Suppressor macrophage treated with lipopolysaccharide for 4 hours (primary cell): ENCODE measurements at places on chromosomes 3 and 15.

DNA sequence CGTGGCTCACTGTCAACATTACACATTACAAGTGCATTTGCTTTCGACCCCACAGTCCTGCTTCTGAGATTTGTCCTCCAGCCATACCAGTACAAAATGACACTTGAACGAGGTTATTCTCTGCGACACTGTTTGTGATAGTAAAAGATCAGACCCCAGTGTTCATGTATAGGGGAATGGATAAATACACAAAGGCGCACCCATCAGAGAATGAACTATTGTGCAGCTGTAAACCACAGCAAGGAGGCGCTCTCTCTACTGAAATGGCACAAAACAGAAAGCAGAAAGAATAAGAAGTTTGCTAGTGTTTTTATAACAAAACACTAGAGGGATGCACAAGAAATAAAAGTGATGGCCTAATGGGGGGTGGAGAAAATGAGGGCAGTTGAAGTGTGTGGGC lies 4.9 kb upstream of the CHSY1 start:
- DNase-seq = peak; percentile 37

DNA sequence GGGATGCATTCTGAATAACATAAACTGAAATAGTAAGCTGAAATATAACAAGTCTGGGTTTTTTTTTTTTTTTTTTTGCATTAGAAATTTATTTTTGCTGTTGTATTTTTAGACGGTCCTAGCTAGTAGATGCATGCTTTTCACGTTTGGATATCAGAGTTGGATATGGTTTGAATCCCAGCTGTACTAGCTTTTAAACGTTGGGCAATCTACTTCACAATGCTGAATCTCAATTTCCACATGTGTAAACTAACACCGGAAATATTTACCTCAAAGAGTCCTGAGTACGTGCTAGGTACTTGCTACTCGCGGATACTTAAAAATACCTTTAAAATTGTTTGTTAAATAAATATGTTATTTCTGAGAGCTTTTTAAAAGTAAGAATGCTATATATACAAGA lies 139.8 kb downstream of the BBX start:
- no peak for DNase-seq

GRCh38 chr3:152737021-152737908 lies 97.7 kb upstream of the P2RY1 start:
- peak; percentile 56 for DNase-seq

DNA sequence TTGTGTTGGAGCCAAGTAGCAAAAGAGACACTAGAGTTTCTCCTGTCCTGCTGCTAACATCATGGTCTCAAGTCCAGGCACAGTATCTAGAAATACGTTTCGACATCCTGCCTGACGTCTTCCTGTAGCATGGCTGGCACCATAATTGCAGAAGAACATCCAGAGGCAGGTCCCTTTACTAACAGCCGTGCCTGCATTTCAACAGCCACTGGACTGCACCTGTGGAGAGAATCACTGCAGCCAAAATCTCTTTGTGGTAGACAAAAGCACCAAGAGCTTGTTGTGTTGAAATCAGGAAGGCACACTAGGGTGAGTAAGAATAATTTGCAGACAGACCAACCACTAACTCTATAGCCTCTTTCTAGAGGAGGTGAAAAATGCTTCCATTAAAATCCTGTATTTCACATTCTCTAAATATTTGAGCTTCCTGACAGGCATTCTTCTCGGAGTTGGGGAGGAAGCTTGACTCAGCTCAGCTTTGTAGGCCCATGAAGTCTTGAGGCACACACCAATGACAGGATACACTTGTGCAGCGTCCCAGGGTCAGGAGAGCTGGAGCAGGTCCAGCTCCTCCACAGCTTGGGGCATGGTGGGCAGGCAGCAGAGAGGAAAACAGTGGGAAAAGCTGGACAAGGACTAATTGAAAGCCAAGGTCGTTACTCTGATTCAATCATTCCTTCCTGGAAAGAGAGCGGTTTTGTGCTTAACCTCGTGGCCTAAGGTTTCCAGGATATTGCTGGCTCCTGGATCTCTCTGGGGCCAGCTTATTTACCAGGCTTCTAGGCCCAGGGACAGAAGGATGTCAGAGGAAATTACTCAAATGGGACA lies 244.9 kb downstream of the FAM43A start:
- DNase-seq = peak; percentile 54

- DNase-seq = peak; percentile 51
These were observed 36.0 kb downstream of the MNS1 start for GRCh38 chr15:56428821-56429458.

DNA sequence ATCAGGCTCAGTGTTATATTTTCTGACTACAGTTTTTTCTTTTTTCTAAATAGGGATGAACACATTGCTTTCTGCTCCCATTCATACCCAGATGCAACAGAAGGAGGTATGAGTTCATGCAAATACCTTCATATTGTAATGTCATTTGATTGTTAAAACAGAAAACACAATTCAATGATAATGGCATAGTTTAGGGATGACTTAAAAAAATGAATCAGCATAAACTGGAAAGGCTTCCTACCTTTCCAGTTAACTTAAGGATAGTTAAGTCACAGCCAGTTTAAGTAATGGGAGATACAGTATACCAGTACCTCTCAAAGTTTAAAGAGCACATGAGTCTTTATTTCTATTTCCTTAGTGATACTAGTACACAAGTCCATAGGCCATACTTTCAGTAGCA lies 24.9 kb downstream of the KNL1 start:
- DNase-seq = no peak

- DNase-seq = peak; percentile 26
These were observed 21.0 kb upstream of the MCF2L2 start for GRCh38 chr3:183449391-183449790.

DNA sequence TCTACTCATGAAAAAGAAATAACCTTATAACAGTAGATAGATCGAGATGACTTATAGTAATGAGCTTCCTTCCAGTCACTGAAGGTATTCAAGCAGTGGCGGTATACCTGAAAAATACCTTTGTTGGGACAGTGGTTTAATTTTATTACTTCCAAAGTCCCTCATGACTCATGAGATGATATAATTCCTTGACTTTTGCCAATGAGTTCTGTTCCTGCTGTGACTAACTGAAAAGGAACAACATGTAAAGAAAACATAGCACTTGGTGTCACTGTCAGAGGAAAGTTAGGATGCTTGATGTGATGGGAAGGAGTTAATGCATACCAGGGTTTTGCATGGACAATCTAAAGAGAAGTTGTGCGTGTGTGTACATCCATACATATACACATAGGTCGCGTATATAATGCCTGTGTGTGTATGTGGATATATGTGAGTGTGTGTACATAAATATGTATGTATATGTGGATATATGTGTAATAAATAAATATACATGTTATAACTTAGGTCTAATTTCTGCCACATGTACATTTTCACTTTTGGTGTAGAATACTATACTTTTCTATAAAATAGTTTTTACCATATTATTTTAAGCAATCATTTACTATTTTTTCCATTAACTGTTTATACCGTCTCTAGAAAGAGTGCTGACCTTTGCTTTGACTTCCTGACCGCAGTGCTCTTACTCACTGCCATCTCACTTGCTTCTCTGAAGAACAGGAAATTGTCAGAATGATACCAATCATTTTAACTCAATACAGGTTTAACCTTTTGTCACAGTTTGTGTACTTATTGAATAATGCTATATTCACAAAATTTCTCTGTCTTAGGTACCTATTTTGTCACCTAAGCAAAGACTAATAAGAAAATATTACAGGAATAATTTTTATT lies 12.6 kb upstream of the PAK2 start:
- peak; percentile 7 for DNase-seq

DNA sequence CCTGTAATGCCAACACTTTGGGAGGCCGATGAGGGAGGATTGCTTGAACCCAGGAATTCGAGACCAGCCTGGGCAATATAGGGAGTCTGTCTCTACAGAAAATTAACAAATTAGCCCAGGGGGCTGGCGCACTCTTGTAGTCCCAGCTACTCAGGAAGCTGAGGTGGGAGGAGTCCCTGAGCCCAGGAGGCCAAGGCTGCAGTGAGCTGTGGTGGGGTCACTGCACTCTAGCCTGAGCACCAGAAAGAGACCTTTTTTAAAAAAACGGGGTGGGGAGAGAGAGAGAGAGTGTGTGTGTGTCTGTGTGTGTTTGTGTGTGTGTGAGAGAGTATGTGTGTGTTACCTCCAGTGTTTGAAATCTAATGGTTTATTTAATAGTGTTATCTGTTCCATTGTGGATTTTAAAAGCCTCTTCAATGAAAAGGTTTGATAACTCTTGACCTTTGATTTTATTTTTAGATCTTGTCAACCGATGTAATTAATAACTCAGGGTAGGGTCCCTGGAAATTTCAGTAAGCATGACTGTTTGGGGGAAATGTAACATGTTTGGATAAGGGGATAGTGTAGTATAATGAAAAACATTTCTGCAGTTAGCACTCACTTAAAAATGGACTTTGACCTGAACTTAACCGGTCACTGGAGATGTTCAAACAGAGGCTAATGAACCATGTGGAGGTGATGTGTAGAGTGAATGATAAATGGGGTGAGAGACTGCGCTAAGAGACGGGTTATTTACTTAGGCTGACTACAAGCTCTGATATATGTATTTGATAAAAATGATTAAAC lies 29.7 kb downstream of the LRCH3 start:
- DNase-seq = no peak

GRCh38 chr15:57697588-57697987 lies 8.9 kb upstream of the POLR2M start:
- no peak for DNase-seq

- peak; percentile 90 for DNase-seq
These were observed 6.7 kb downstream of the PAQR5 start for GRCh38 chr15:69305204-69305931.

DNA sequence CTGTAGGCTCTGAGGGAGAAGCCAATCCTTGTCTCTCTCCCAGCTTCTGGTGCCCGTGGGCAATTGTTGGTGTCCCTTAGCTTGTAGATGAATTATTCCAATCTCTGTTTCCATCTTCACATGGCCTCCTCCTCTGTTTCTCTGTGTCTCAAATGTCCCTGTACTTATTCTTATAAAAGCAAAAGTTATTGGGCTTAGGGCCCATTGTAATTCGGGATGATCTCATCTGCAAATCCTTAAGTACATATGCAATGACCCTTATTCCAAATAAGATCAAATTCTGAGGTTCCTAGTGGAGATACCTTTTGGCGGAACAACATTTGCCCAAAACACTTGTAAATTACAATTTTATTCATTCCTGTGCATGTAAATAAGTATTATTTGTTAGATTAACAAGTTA lies 147.4 kb upstream of the EPHA3 start:
- DNase-seq = no peak

- DNase-seq = no peak
These were observed 21.7 kb upstream of the PLSCR1 start for GRCh38 chr3:146566138-146566537.

DNA sequence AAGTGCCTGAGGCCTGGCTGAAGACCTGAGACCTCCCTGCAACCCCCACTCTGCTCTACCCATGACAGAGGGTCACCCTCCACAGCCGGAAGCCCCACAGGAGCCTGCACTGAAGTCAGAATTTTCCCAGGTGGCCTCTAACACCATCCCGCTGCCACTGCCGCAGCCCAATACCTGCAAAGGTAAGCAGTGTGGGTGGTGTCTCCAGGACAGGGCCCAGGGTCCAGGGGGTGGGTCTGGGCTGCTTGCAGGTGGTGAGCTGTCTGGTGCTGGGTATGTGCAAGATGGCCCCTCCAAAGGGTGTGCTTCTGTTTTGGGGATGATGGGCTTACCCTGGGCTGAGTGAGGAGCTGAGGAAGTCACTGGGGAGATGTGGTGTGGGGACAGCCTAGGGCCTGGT lies 69.9 kb downstream of the FBLN2 start:
- no peak for DNase-seq

DNA sequence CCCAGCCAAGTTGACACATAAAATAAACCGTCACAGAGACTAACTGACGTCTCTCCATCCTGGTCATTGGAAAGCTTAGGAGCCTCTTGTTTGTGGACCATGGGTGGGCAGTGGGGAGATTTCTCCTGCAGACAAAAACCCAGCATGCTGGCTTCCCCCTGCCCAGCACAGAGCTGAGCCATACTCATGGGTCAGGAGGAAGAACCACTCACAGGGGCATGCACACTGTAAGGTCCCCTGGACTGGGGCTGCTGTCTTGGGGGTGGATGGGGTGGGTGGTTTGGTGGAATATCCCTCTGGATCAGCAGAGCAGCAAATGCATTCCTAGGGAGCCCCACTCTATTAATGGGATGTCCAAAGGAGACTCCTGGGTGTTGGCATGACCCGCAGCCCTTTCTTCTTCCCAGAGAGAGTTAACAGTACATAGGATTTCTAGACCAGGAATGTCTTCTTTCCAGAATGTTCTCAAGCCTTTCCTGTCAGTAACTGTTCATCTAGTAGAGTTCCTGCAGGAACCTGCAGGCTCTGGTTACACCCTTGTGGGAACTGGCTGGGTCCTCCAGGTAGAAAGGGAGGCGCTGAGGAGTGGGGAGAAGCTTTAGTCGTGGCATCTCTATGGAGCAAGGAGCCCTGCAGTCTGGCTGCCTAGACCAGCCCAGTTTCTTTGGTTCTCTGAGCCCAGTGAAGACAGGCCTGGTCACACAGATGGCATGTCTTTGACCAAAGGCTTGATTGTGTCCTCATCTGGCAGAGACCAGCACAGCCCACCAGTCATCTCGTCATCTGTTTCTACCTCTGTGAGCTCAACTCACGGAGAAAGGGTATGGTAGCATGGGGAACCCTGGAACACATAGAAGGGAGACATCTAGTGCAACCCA lies 73.4 kb upstream of the PRR23C start:
- DNase-seq = no peak

- no peak for DNase-seq
These were observed 37.8 kb upstream of the GOLGA6L2 start for GRCh38 chr15:23484870-23485269.

DNA sequence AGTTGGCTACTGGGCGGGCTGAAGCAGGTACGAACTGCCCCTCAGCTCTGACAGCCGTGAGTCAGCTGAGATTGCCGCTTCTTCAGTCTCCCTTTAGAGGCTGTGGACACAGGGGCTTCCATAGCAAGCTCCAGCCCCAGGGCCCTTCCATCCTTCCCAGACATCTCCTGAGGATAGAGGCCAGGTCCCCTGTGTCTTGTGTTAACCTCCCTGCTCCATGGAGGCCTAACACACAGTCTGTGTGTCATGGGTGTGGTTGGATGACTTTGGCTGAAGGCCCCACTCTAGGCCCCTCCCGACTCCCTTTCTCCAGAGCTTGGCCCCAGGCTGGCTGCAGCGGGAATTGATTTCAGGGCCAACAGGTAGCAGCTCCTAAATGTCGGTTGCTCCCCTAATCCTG lies 116.1 kb upstream of the TLE3 start:
- DNase-seq = no peak

DNA sequence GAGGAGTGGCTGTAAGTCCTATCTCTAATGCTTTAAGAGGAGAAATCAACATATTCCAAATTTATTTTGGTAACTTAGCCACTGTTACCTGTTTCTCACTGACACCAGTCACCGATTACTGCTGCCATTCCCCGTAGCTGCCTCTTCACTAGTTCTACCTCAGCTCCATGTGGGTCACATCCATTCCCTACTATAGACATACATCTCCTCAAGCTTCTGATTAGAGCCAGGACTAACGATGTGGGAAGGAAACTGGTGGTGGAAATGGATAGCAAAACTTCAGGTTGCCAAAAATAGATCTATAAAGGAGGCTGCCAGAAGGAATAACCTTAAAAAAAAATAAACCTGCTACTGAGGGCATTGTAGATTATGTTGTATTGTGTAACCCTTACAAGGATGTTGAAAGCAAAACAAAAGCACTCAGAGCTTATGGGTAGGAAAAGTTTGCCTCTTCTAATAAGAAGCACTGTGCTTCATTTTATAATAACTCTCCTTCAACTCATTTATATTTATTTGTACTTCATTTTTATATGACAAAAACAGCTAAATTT lies 56.0 kb downstream of the KAT2B start:
- DNase-seq = no peak
